ENCODE measurements at places on chromosomes 1 and 21.
A peak's percentile ranks its signal among the peaks of the same experiment; 100 is the strongest.

- H3K36me3 ChIP-seq: peaks cover 15% of the 10 kb centered on the region
- H3K27me3 ChIP-seq: no peaks in the 10 kb centered on the region
- no peak overlapping the region for H3K27ac ChIP-seq
- no peak for DNase-seq
- no peak overlapping the region for H3K4me3 ChIP-seq
Observed at GRCh38 chr1:33319186-33319948, 1.5 kb downstream of the A3GALT2 start.

- H3K4me3 ChIP-seq: no peak overlapping the region
- H3K36me3 ChIP-seq: no peaks in the 10 kb centered on the region
Observed at GRCh38 chr1:90781534-90781933, 64.4 kb upstream of the BARHL2 start.

- H3K27ac ChIP-seq: no peak overlapping the region
- H3K36me3 ChIP-seq: no peaks in the 10 kb centered on the region
- no peaks in the 10 kb centered on the region for H3K4me1 ChIP-seq
Observed at GRCh38 chr1:240274569-240274968, 182.9 kb downstream of the FMN2 start.

- no peak for DNase-seq
- H3K4me3 ChIP-seq: peak overlapping the region; percentile 65
- H3K27ac ChIP-seq: peak overlapping the region; percentile 80
- H3K27me3 ChIP-seq: no peaks in the 10 kb centered on the region
Observed at GRCh38 chr1:150487763-150488115, 520 bp downstream of the TARS2 start.

DNA sequence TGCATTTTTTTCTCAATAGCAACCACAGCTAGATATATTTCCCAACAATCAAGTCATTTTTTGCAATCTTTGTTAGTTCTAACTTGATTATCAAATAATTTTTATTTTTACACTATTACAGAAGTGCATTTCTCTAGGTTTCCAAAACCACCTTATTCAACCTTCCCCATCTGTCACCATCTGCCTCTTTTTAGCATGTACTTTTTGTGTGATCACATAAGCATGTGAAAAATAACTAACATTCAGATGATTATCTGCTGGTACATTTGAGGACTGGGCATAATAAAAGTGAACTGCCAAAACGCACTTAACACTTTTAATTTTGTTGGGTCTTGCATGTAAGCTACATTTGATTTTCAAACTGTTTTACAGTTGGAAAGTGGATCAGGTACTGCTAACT lies 291.5 kb downstream of the AKT3 start:
- H3K4me1 ChIP-seq: no peaks in the 10 kb centered on the region
- no peaks in the 10 kb centered on the region for H3K27me3 ChIP-seq
- H3K27ac ChIP-seq: no peak overlapping the region

DNA sequence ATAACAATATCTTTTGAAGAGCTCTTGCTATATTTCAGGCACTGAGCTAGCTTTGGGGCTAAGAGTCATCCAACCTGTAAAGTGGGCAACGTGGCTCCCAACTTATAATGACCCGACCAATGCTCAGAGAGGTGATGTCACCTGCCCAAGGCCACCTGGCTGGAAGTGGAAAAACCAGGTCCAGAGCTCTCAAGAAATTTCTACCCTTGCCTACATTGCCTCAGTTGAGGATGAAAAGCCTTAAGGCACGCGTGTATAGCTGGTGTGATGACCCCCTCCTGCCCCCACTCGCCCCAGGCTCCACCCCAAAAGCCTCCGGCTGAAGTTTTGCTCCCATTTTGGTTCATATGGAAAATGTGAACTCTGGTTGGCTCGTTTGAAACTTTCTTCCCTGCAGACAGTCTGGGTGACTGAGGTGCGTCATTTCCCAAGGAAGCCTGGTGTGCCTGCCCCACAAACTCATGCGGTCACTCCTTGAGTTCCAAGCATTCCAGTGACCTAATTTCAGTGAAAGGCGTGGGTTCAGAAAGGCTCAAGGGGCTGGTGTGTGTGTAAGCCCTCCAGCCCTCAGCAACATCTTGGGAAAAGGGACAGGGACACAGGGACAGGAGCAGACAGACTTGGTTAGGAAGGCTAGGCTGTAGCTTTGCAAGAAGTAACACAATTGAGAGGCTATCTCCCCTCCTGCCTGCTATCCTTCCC lies 20.5 kb downstream of the HTR1D start:
- no peak overlapping the region for H3K4me3 ChIP-seq
- DNase-seq: no peak
- no peaks in the 10 kb centered on the region for H3K4me1 ChIP-seq
- no peaks in the 10 kb centered on the region for H3K36me3 ChIP-seq
- H3K27ac ChIP-seq: no peak overlapping the region

GRCh38 chr1:1677718-1678580 lies 14.6 kb downstream of the SLC35E2B start:
- DNase-seq: peak; percentile 18
- H3K4me3 ChIP-seq: peak overlapping the region; percentile 52
- no peaks in the 10 kb centered on the region for H3K27me3 ChIP-seq
- H3K4me1 ChIP-seq: peaks cover 15% of the 10 kb centered on the region
- peak overlapping the region; percentile 70 for H3K27ac ChIP-seq

GRCh38 chr1:216210081-216210480 lies 213.2 kb downstream of the USH2A start:
- H3K27me3 ChIP-seq: no peaks in the 10 kb centered on the region
- no peak for DNase-seq
- no peaks in the 10 kb centered on the region for H3K36me3 ChIP-seq
- H3K27ac ChIP-seq: no peak overlapping the region

DNA sequence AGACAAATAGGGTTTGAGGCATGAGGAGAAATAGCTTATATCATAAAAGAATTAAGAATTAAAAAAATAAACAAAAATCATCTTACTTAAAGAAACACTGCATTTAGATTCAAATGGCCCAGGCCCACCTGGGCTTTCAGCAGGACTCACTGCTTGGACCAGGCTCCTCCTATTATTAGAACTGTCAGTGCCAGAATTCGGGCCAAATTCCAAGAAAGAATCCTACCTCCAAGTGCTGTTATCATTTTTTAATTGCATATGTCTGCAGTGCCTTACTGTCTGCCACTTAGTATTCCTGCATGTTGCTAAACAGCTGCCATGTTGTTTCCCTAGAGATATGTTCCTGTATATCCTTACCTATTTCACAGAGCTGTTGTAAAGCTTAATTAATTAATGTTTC lies 112.0 kb downstream of the BARHL2 start:
- no peak overlapping the region for H3K27ac ChIP-seq
- H3K27me3 ChIP-seq: no peaks in the 10 kb centered on the region
- no peaks in the 10 kb centered on the region for H3K36me3 ChIP-seq
- no peak for DNase-seq
- no peaks in the 10 kb centered on the region for H3K4me1 ChIP-seq

DNA sequence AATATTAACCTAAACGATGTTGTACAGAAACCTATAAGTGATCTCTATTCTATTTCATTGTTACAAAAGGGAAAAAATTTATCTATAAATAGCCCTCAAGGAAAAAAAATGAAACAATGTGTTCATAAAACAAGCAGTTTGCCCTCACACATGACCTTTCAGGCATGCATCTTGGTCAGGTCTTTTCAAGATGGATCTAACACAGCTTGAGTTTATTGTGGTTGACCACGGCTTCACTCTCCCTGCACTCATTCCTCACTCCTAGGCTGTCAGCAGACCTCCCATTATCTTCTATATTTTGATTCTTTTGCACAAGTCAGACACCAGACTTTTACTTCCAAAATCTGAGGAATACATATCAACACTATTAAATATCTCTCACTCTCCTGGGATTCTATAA lies 544.3 kb downstream of the KCNT2 start:
- H3K4me1 ChIP-seq: no peaks in the 10 kb centered on the region
- H3K4me3 ChIP-seq: no peak overlapping the region
- H3K27me3 ChIP-seq: no peaks in the 10 kb centered on the region
- H3K36me3 ChIP-seq: no peaks in the 10 kb centered on the region
- no peak for DNase-seq

- no peaks in the 10 kb centered on the region for H3K36me3 ChIP-seq
- H3K4me1 ChIP-seq: no peaks in the 10 kb centered on the region
- no peak overlapping the region for H3K4me3 ChIP-seq
- H3K27ac ChIP-seq: no peak overlapping the region
- no peak for DNase-seq
- H3K27me3 ChIP-seq: no peaks in the 10 kb centered on the region
Observed at GRCh38 chr21:15022608-15023261, 42.1 kb downstream of the NRIP1 start.

DNA sequence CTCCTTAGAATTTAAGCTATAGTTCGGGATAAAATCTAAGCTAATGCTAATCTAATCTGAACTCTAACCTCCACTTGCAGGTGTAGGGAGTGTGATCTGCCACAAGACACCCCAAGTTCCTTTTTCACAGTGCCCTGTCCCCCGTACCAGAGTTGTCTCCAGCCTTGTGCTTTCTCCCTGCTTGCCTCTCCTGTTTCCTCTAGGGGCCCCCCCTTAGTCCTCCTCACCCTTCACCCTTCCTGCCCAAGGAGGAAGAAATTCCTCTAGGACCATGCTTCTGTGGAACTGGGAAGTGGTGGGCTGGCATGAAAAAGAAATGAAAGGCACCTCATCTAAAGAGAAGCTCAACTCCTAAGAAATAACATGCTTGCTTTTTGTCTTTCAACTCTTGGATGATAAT lies 50.2 kb upstream of the BCL9 start:
- H3K27me3 ChIP-seq: no peaks in the 10 kb centered on the region
- H3K36me3 ChIP-seq: no peaks in the 10 kb centered on the region
- no peak for DNase-seq
- H3K27ac ChIP-seq: no peak overlapping the region

- no peak overlapping the region for H3K27ac ChIP-seq
- peaks cover 15% of the 10 kb centered on the region for H3K36me3 ChIP-seq
- H3K4me3 ChIP-seq: no peak overlapping the region
- DNase-seq: no peak
Observed at GRCh38 chr1:230270185-230270558, 156.0 kb downstream of the PGBD5 start.

GRCh38 chr21:18913914-18914313 lies 510.3 kb upstream of the TMPRSS15 start:
- no peaks in the 10 kb centered on the region for H3K27me3 ChIP-seq
- H3K4me3 ChIP-seq: no peak overlapping the region
- DNase-seq: no peak
- no peaks in the 10 kb centered on the region for H3K4me1 ChIP-seq

DNA sequence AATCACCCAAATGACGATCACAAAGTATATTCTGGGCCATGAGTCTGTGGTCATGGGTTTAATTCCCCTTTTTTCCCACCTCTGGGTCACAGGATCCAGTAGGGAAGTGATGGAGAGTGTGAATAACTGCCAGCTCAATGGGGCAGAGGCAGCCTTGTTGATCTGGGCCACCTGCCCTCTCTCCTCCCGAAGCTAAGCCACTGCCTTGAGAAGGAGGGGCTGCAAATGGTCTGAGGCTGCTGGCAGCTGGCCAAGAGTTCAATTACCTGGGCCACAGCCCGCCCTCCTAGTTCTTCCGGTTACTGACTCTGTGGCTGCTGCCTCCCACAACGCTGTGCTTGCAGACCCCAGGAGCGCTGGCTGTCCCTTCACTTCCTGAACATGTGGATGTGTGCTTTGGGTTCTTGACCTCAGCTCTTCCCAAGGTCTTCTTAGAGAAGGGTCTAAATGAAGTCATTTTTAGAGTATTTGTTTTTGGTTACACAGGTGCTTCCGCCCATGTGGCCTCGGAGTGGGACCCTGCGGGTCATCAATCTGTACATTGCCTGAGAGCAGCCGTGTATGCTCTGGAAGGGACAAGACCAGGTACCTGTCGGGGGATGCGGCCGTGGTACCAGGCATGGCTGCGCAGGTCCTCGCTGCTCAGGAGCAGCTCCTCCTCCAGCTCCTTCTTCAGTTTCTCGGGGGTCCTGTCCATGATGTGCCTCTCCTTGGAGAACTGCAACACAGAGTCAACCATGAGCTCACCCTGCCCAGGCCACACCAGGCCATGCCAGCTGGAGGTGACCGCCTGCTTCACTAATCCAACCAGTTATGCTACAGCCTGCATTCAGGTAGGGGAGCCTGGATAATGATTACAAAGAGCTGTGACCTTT lies 89.7 kb downstream of the BCAR3 start:
- H3K4me1 ChIP-seq: no peaks in the 10 kb centered on the region
- H3K4me3 ChIP-seq: no peak overlapping the region
- H3K36me3 ChIP-seq: no peaks in the 10 kb centered on the region
- DNase-seq: no peak

DNA sequence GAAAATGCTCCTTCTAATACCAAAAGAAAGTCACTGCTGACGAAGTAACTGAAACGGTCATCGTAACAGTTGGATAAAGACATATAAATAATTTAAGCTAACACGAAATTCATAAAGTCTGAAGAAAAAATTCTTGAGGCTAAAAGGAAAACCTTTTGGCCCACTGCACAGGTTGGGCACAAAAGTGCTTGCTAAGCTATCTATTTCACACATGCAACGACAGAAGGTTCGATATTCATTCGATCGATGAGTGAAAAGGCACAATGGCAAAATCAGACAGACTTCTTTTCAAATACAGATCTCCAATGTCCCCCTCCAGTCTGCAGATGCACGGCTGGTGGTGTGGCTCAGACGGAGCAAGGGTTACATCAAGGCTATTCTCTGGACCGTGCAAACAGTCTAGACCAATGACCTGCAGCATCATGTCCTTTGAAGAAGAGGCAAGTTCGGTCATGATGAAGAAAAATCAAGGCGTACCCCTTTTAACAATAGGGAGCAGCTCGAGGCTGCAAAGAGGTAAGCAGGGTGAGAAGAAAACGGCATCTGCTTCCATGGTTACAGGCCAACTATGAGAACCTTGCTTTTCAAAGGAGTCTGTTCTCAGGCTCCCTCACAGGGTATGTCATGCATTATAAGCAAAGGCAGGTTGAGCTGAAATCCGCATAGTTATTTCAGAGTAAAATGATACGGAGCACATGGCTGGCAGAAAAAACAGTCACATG lies 579.6 kb downstream of the USP25 start:
- H3K36me3 ChIP-seq: no peaks in the 10 kb centered on the region
- H3K4me1 ChIP-seq: no peaks in the 10 kb centered on the region
- no peak overlapping the region for H3K4me3 ChIP-seq
- H3K27ac ChIP-seq: no peak overlapping the region
- H3K27me3 ChIP-seq: no peaks in the 10 kb centered on the region

DNA sequence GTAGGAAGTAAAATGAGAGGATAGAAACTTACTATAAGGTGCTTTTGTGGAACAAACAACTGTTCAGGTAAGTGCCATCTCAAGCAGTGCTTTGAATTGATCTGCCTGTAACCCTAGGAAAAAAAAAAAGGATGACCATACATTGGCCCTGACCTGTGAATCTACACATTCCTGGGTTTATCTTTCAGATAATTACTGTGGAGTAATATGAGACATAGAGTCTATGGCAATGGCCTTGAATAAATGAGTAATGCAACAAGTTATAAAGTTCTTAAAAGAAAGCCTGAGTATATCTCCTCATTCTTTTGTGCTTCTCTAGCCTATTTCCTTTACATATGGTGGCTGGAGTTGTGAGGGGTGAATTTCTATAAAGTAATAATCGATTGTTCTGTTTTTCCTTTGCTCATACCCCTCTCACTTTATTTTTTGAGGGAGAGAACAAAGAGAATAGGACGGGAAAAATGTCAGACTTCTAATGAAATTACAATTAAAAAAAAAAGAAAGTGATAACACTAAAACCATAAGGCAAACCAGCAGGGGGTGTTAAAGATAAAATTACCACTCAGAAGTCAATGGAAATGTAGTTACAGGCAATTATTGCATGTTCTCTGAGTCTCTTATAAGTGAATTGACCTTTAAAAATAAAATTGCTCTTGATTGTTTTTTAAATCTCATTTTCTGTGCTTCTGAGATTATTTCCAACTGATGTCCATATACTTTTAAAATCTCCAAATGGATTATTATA lies 12.4 kb upstream of the ATP1A1 start:
- H3K4me3 ChIP-seq: no peak overlapping the region
- H3K27me3 ChIP-seq: no peaks in the 10 kb centered on the region
- no peak overlapping the region for H3K27ac ChIP-seq
- H3K4me1 ChIP-seq: no peaks in the 10 kb centered on the region
- H3K36me3 ChIP-seq: no peaks in the 10 kb centered on the region

Measured in effector memory CD4-positive, alpha-beta T cell (primary cell).